Fibroblast of upper back skin (primary cell): ENCODE measurements at places on chromosomes 13 and 19.

DNA sequence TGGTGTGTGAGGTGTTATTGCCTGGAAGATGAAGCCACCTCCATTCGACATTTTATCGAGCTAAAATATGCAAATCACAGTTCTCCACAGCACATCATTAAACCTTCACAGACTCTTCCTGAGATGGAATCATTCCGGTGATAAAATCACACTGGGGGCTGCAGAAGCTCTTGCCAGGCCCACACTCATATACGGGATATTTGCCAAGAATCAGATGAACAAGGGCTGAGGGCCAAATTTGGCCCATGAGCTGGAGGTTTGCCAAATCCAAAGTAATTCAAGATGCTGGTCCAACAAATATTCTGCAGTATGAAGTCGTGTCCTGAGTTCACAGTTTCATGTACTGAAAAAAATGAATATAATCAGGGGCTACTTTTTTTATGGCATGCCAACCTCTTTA is 16.7 kb upstream of the RXFP2 start:
- peak; percentile 50 for DNase-seq

DNA sequence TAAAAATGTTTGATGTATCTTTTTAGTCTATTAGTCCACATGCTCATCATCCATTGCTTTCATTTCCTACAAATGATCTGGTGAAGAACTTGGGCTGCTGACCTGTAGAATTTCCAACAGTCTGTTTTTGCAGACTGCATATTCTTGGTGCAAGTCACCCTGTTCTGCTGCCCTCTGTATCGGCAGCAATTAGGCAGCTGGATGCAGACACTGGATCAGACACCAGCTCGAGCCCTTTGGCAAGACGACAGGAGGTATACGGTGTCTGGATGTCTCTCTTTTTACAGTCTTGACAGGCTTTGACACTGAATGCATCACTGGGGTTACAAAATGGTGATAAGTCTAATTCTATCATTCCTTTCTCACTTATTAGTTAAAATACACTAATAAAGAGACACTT is 21.8 kb downstream of the MTRF1 start:
- DNase-seq, result no peak

DNA sequence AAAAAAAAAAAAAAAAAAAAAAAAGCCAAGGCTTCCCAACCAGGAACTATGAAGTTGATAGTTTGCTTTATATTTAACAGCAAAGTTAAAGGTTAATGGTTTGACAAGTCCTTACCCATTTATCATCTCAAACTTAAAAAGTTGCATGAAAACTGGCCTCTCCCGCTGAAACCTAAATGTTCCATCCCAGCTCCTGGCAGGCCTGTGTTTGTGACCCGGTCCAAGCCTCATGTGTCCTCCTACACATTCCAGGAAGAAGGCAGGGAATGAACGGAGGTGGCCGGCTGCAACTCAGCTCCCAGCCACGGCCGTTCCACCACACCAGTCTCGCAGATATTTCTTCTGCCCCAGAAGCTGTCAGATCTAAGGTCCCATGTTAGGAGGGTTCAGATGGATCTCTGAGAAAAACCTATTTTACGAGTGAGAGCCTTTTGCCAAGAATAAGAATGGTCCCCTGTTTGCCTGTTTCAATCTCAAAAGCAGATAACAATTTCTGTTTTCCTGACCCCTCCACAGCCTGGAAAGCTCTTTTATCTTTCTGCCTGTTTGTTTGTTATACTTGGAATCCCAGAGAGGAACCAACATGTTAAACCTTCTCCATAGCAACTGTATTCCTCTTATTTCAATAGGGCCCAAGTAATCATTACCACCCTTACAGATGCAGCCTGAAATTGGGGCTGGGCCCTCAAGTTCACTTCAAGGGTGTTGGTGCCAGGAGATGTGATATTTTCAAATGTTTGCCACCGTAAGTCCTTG is 56.5 kb downstream of the KCTD12 start:
- no peak for DNase-seq

- DNase-seq, result no peak
These were observed 22.6 kb upstream of the SLAIN1 start for GRCh38 chr13:77674852-77675251.

GRCh38 chr19:49817964-49818648 is at the start of gene MED25:
Gene MED25 (plus strand): TSS chr19:49818289. CDS start chr19:49818342, 53 bp downstream.
- peak; percentile 79 for DNase-seq

- DNase-seq, result peak; percentile 69
These were observed 4.8 kb downstream of the STK24 start for GRCh38 chr13:98571955-98572662.

DNA sequence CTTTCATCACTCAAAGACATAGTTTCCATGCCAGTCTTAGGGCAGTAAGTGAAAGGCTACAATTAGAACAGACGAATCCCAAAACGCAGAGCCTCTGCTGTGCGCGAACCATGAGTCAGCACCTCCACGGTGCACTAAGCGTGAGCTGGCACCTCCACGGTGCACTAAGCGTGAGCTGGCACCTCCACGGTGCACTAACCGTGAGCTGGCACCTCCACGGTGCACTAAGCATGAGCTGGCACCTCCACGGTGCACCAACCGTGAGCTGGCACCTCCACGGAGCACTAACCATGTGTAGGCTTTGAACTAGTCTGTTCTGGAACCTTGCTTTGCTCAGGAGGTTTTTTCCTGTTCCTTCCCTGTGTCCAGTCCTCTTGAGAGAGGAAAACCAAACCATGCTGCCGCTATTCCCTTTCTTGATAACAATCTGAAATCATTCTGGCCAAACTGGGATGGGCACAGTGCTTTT is 120.6 kb downstream of the IRS2 start:
- DNase-seq, result no peak

DNA sequence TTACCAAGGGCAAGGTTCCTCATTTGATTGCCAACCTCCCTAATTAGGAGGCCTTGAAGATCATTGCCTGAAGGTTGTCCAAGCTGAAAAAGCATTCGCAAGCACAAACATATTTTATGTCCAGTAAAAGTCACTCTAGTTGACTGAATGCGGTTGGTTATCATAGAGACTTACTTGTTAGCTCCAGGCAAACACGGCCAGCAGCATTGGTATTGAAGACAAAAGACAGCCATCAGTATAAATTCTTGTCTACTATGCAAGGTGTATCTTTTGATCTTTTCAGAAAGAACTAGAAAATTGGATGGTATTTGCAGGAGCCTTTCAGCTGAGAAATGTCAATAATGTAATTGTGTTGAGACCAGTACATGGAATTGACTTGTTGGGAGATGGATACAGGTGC is 129.9 kb downstream of the GPC6 start:
- no peak for DNase-seq

DNA sequence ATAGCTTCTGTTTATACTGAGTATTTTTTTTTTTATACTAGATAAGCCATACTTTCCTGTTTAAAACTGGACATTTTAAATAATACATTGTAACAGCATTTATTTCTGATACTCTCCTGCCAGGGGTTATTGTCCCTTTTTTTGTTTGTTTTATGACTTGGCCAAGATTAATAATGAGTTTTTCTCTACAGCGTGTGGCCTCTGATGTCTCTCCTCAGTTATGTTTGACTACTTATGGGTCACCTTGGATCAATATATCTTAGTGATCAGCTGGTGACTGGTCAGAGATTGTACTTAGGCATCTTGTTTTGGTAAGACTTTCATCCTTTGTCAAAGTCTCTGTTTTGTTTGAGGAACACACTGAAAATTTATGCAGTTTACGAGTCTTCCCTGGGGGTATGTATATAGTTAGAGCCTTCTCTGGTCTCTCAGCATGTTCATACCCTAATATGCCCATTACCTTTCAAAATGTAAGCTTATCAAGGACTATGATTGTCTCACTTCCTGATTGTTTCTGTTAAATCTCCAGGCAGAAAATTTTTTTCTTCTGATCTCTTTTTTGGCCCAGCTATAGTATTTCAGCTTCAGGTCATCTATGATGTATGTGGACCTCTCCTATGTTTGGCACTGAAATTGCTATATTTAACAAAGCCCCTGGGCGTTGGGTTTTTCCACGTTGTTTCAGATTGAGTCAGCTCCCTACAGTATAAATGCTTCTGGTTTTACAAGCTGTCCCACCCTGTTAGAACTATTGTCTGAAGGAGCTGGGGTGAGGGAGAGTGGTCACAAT is 87.9 kb downstream of the URI1 start:
- DNase-seq, result peak; percentile 60

- no peak for DNase-seq
These were observed 68.4 kb upstream of the SLC15A1 start for GRCh38 chr13:98820744-98821371.

DNA sequence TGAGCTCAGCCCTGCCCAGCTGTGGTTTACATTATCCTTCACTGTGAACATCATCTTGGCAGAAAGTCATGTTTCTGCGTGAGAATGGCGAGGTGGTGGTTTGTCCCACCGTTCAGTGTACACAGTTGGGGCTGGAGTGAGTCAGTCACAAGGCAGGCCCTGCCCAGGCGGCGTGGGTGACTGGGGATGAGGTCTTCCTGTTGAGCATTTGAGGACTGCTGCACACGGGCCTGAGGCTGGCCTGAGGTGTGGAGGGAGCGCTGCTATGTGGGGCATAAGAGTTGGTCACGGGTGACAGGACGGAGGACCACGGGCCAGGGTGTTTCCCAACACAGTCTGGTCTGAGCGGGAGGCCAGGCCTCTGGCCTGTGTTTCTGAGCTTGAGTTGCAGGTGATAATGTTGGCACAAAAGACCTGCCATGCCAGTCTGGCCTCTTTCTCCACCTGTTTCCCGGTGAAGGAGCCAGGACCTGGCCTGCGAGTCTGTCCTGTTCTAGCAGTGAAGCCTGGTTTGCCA is 13.4 kb upstream of the C19orf33 start:
- DNase-seq, result peak; percentile 81

- DNase-seq, result no peak
These were observed 66.9 kb upstream of the TM9SF2 start for GRCh38 chr13:99434258-99434788.

DNA sequence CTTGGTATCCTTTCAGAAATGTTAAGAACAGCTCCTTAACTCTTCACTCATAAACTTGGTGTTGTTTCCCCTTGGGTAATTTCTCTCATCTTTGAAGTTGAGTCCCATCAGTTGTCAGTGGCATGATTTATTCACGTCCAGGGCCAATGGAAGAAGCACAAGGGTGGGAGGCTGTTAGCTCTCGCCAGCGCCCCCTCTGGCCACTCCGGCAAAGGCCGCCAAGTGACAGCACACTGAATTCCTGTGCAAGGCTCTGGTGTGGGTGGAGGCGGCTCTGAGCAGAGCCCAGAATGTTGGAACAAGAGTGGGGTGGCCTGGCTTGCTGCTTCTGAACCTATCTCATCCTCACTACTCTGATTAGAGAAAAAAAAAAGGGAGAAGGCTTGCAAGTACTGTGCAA is 13.1 kb upstream of the MEDAG start:
- DNase-seq, result peak; percentile 62

DNA sequence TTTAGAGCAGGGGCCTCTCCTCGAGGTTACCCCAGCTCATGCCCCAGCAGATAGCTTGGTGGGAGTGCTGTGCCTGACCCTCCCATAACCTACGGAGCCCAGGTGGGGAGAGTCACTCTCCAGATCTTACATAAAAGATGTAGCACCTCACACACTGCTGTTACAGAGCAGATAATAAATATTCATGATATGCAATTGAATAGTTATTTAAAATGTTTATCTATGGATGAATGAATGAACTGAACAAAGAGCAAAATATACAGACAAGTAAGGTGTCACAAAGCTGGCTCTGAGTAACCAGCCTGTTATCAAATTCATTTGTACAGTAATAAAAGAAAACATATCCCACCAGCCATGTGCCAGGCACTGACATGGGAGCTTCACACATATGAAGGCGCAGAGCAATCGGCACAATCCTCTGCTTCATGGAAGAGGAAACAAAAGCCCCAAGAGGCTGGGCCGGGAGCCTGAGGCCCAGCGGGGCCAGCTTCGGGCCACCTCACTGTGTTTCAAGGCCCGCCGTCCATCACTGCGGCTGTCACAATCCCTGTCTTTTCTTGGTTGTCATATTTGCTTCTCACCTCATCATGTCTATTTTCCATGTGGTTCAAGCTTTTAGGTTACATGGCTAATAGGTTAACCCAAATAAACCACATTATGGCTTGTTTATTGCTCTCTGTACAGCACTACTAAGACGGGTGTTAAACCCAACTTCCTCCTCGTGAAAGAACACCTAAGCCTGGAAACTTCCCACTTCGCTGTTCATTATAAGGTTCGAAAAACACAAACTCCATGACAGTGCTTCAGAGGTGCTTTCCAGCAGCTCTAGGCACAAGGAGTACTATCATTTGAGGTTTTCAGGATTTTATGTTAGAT is 78.4 kb downstream of the IRS2 start:
- no peak for DNase-seq

- peak; percentile 74 for DNase-seq
These were observed 15.0 kb downstream of the NUFIP1 start for GRCh38 chr13:44974056-44974793.

DNA sequence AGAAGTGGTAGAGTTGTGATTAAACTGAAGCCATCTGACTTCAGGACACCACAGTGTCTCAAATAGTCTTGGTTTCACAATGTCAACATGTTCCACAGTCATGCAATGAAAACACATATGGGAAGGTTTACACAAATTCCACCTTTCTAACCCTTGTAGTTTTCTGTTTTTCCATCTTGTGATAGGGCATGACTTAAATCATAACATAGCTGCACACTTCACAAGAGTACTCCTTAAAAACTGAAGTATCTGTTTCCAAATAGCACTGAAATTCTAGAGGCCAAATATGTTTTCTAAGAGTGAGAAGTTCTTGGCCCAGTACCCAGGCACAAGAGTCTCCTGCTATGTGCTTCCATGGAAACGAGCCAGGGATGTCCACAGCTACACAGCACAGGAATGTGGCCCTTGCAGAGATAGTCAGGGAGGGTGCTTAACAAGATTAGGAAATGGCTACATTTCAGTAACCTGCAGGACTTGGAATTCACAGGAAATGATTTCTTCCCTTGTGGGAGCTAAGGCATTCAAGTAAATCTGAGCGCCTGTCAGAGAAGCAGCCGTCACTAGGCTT is 269.1 kb downstream of the NDFIP2 start:
- peak; percentile 99 for DNase-seq

DNA sequence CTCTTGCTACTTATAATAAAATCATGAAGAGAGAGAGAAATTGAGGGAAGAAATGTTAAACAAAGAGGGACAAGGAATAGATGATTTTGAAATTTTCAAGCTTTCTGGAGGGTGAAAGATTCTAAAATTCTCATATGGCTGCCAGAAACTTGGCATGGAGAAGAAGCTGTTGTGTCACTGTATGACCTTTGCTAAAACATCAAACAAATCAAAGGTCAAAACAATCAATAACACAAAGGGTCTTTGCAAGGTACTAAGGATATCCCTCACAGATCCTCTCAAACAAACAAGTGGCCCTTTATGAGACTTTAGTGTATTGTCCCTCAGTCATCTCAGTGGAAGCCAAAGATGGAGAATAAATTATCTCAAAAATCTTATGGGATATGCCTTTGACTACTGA is 1039.2 kb upstream of the MIR17HG start:
- DNase-seq, result no peak
